Fibroblast of upper back skin (primary cell): ENCODE measurements at places on chromosomes 16 and 17.
A peak's percentile ranks its signal among the peaks of the same experiment; 100 is the strongest.

GRCh38 chr17:613725-614124 is 100.9 kb downstream of the VPS53 start:
- no peak for DNase-seq

DNA sequence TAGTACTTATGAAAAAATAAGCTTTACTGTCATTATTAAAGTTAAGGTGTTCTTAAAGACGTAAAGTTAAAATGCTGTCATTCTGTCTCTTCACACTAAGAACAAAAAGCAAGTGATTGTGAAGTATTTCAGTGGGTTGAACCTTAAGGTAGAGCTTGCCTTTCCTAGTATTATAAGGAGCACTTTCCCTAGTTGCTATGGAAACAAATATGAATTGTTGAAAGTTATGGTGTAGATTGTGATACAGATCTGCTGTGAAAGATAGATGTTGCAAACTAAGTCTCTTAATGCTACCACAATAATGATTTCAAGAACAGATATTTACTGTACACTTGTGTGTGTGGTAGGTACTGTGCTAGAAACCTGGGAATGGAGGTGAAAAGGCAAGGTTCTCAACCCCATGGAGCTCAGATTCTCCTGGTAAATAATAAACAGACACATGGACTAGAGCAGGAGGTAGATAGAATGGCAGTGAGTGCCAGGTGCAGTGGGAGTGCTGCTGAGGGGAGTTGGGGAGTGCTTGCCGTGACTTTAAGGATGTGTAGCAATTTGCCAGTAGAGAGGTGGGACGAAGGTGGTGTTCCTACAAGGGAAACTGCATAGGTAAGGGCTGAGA is 34.7 kb downstream of the MRTFB start:
- no peak for DNase-seq

DNA sequence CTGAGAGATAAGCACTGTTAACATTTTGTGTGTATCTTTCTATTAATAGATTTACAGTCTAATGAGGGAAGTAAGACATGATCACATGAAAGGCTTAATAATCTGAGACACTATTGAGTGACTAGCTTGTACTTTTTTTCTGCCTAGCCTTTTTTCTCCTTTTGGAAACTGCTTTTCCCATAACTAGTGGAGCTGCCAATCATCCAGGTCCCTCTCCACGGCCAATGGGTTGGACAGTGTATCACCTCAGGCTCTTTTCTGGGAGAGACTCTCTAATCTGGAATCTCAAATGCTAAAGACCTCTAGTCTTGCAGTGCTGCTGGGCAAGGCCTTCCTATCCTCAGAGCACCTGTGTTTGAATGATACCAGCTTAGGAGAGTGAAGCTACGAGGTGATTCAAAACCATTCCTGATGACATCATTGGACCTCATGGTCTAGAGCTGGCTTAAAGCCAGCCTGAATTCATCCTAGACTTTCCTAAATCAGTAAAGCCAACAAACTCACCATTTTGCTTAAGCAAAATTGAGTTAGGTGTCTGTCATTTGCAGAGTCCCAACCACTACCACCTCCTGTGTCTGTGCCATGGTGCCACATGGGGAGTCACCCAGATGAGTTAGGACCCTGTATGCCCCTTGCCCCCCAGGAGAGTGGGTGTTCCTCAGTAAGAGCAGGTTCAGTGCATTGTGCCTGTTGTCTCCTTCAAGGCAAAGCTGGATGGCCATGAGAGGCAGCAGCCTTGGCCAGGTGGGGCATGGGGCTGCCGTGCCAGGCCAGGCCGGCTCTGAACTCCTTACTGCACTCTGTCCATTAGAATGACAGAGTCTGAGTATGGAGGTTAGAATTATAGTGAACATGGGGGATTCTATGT is 62.9 kb downstream of the SPECC1 start:
- no peak for DNase-seq

DNA sequence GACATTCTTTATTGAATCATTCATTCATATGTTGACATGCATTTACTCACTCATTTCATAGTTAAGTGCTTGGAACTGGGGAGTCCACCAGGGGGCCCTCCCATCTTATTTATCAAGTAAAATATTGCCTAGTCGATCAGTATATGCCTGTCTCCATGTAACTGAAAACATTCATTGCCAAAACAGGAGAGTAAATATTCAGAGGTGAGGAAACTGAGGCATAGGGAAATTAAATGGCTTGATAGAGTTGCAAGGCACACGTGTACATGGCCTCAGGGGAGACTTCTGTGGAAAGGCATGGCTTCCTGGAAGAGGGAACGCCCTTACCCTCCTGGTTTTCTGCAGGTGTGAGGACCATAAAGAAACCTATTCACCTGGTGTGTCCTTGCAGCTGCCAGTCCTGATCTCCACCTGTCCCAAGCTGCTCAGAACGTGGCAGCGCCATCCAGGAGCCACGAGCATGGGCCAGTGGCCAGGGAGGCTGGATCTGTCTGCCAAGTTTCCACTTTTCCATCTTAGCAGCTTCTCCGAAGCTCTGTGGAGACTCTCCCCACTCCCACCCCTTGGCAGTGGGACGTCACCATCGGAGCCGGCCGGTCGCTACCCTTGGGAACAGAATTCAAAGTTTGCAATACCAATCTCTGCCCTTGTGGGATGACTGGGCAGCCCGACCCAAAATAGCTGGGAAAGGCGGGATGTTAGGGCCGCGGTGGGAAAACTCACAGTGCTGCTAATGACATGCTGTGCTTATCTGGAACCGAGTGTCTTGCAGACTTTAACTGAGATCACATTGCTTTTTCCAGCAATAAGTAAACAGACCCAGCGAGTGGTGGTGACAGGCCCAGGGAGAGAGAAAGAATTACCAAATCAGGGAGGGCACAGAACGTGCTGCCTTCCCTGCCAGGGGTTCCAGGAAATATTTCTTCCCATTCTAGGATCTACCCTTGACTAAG is 4.1 kb upstream of the C1QTNF1 start:
- peak; percentile 71 for DNase-seq

DNA sequence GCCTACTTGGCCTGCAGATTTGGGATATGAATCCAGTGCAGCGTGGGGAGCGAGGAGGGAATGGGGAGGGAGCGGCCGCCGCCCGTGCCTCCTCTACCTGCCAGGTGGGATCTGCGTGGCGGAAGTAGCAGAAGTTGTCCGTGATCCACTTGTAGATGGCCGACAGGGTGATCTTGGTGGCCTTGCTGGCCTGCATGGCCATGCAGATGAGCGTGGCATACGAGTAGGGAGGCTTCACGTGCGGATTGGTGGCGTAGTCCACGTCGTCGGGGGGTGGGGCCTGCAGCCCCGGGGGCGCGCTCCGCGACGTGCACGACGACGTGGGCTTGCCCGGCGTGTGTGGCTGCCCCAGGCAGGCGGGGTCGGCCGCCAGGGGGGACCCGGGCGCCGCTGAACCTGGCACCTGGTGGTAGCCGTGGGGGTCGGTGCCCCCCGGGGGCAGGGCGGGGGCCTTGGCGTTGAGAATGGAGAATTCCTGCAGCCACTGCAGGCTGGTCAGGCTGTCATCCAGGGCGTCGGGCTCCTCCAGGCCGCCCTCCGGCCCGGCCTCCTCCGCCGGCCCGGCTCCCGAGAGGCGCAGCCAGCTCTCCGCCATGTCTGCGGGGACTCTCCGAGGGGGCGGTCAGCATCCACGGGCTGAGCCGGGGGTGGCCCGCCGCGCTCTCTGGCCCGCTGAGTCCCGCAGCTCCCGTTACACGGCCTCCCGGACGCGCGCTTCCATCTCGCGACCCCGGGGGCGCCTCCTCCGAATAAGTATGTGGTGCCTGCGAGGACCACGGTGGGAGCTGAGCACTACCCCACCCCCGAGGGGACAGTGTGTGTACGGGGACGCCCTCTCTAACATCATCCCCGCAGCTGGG is 1.0 kb downstream of the FOXJ1 start:
- DNase-seq: no peak

GRCh38 chr16:54034684-54035083 is 251.9 kb downstream of the IRX3 start:
- no peak for DNase-seq

DNA sequence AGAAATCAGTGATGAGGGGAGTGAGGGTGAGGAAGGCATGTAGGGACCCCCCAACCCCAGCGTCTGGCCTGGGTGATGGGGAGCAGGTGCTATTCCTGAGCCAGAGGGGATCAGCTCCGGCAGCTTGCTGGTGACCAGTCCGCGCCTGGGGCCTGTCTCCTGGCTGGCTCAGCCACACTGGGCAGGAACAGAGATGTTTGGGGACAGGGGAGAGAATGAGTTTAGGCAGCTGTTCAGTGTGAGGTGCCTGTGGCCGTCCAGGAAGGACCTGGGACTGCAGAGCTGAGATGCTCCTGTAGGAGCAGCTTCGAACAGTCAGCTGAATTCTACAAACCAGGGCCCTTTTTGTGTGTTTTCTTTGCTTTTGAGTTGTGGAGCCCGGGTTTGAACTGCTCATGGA is 23.2 kb upstream of the SPNS2 start:
- no peak for DNase-seq

DNA sequence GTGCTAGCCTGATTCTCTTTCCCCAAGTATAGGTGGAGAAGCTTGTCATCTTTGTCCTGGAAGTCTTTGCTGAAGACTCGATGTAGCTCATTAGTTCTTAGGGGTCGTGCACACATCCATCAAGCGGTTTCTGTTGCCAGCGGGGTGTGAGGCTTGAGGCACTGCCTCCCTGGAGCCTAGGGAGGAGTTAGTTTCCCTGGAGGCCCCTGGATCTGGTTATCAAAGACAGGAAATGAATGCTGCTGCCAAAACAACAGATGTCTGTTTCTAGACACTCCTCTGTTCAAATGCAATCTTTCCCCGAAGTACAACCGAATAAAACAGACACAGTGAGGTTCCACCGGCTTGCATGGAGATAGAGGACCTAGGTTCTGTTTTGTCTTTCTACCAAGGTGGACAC is 17.5 kb downstream of the HS3ST4 start:
- no peak for DNase-seq

DNA sequence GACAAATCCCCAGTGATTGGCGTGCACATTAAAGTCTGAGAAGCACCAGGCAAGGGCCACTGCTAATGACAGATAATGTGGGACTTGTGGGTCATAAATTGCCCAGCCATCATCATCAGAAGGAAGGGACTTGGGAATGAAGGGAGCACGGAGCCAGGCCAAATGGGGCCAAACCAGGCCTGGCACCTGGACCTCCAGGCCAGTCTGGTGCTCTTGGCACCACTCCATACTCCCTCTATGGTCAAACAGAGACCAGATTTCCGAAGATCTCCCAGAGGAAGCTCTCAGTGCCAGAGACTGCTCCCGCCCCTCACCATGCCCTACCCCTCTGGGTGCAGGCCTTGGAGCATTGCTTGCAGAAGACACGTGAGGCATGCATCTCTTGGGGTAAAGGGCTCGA is 142.2 kb downstream of the CCDC182 start:
- no peak for DNase-seq

DNA sequence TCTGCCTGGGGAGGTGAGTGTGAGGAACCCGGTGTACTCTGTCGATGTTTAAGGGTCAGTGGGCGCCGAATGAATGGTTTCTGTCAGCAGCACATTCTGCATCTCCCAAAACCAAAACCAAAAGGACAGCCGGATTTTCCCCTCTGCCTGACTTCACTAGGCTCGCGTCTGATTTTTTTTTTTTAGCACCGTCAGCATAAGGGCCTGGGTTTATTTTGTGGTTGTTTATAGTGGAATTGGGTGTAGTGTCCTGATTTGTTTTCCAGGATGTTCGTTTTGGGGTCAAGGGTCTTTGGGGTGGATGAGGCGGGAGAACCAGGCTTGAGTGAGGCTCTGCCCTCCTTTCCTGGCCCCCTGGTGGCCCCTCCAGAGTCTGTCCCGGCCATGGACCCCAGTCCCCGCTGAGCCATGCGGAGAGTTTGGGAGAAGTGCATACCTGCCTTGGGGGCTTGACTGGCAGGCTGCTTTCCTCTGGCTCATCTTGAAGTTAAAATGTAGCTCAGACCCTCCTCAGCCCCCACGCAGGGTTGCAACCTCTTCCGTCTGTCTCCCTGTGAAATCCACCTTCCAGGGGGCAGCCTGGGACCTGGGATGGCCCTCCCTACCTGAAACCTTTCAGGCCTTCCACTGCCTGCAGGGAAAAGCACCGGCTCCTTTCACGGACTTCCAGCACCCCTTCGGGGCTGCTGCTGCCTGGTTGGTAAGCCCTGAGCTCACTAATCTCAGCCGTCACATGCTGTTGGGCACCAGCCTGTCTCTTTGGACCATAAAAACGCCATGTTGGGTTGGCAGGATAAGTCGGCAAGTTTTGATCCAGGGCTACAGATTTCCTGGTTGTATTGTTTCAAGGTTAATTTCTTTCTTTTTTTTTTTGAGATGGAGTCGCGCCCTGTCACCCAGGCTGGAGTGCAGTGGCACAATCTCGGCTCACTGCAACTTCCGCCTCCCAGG is 60.2 kb downstream of the JPH3 start:
- no peak for DNase-seq

DNA sequence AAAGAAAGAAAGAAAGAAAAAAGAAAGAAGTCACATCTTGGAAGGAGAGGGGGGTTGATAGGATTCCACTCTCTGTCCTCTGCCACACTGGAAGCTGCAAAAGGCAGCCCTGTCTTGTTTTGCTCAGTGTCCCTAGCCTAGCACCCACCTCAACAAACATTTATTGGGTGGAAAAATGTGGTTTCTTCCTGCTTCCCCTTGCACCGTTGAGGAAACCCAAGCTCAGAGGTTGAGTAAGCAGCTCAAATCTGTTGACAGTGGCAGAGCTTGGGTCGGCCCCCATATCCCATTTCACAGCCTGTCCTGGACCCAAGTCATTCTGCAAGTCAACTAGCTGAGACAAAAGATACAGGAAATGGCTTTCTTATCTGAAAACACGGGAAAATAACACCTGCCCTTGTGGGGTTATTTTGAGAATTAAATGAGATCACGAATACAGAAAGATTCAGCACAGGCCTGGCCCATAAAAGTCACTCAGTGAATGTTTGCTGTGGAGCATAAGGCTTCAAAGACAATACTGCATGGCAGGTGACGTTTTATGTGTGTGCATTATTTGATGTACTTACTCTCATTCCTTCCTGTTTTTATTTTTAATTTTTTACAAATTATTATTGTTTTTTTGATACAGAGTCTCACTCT is 63.6 kb downstream of the SCNN1B start:
- DNase-seq: no peak

- DNase-seq: peak; percentile 81
Measured at GRCh38 chr16:66147291-66147690, 219.2 kb upstream of the CDH5 start.

GRCh38 chr17:82172486-82173160 is 40.0 kb downstream of the CCDC57 start:
- no peak for DNase-seq

DNA sequence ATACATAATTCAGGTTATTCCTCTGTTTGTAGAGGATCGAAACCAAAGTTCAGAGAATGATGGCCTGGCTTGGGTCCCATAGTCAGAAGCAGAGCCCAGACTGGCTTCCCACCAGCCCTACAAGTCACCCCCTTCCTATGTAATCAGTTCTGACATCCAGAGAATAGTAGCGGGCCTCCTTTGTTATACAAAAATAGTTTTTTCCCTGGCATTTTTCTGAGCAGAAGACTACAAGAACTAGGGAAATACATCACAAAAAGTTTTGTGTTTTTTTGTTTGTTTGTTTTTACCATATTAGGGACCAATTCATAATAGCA is 19.2 kb downstream of the ATPAF2 start:
- no peak for DNase-seq

- DNase-seq: no peak
Measured at GRCh38 chr17:28320215-28321061, 1.4 kb downstream of the TMEM97 start.
